Kidney epithelial cell (primary cell): ENCODE measurements at places on chromosomes 11 and 22. TPM values are rescaled to one million over a fixed set of nuclear protein-coding genes. Genes with fewer than 3 reads are reported as not detected.

GRCh38 chr22:45977003-45977411 lies at the start of gene WNT7B:
Gene WNT7B, minus strand, starts transcription at chr22:45977162. Its CDS starts 408 bp downstream, at chr22:45976754.
- no peak for DNase-seq

DNA sequence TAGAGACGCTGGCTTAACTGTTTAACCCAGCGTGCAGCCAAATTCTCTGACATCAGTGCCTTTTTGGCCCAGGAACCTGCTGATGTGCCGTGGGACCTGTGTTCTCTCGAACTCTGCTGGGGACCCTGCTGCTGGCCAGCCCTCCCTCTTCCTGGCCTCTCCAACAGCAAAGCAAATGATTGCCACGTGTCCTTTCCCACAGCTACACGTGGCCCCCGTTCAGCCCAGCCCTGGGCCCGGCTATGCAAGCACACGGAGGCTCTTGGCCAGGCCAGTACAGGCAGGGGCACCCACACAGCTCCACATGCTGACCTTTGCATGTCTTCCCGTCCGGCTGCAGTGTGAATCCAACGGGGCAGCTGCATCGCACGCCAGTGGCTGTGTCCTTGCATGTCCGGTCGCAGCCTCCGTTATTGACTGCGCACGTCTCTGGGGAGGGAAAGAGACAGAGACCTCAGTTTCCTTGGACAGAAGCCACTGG lies 51.6 kb upstream of the TTLL12 start:
- DNase-seq, result no peak

- DNase-seq, result no peak
Observed at GRCh38 chr11:120236169-120237107, 3.5 kb upstream of the POU2F3 start.

DNA sequence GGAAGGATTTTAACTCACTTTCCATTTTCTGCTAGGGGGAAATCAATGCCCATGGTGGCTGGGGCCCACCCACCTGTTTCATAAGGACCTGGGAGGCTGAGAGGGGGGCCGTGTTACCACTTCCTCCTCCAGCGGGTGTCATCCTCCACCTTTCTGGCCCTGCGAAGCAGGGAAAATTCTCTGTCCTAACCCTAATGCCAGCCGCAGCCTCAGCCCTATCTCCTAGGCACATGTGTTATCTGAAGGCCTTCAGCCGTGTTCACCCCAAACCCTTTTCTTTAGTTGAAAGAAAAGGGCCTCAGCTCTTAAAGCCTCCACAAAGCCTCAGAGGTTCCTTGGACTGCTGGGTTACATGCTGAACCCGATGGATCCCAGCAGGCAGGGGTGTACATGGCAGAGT lies 55.4 kb upstream of the NECTIN1 start:
- DNase-seq, result no peak

GRCh38 chr11:28447226-28447625 lies 339.0 kb downstream of the METTL15 start:
- no peak for DNase-seq

- DNase-seq, result no peak
Observed at GRCh38 chr22:27433585-27434190, 367.9 kb downstream of the MN1 start.

DNA sequence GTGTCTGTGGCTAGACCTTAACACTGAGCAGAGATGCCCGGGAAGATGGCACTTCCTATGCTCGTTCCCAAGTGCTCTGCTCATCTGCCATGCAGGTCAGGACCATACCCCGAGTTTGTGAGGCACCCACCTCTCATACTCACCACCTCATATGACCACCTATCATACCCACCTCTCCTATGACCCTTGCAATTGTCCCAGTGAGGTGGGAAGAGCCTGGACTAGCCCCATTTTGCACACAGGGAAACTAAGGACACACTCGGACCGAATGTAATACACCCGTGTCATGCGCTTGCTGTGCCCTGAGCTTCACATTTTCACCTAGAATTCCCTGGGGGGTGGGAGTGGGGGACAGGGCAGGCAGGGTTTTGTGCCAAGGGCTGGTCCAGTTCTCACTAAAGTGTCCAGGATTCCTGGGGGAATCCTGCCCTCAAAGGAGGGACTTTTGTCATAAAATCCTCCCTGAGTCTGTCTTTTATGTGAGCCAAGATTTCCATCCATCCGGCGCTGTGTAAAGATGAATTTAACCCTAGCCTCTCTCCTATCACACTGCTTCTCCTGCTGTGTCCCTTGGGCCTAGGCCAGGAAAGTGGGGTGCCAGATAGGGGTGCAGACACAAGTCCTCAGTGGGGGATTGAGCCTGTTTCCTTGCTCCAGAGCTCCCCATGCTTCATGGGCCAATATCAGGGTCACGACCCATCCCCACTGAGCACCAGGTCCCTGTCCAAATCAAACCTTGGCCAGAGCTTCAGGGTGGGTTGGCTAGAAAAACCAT lies 20.0 kb downstream of the TPBGL start:
- DNase-seq, result no peak

GRCh38 chr11:17388609-17389210 lies at the start of gene KCNJ11:
Gene KCNJ11, minus strand, starts transcription at chr11:17388659. Its CDS starts 568 bp downstream, at chr11:17388091.
- DNase-seq, result no peak

DNA sequence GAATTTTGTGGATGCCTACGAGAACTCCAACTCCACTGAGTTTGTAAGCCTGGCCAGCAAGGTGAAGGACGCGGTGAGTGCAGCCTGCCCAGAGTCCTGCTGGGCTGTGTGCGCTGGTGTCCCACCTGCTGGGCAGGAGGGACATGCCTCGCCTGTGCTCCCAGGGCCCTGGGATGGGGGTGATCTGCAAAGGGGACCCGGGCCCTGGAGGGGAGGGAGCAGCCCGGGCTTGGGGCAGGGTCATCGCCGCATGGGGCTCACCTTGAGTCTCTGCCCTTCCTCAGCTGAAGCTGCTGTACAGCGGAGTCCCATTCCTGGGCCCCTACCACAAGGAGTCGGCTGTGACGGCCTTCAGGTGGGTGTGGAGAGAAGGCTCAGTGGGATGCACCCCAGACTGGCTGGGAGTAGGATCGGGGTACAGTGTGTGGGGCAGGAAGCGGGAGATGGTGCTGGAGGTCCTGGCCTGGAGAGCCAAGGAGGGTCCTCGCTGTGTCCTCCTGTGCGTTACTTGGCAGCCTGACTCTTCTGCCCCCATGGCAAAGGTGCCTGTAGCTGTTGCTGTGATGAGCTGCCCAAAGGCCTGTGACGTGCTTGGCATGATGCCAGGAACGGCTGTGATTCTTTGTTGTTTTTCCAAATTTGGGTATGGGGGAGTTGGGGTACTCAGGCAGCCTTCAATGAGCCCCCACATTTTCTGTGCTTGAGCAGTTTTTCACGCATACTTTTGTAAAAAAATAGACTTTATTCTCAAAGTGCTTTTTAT lies 29.2 kb downstream of the ST14 start:
- no peak for DNase-seq

- no peak for DNase-seq
Observed at GRCh38 chr11:70144262-70144661, 58.8 kb upstream of the FADD start.

GRCh38 chr22:29786031-29786430 lies 18.9 kb downstream of the UQCR10 start:
- DNase-seq, result no peak

DNA sequence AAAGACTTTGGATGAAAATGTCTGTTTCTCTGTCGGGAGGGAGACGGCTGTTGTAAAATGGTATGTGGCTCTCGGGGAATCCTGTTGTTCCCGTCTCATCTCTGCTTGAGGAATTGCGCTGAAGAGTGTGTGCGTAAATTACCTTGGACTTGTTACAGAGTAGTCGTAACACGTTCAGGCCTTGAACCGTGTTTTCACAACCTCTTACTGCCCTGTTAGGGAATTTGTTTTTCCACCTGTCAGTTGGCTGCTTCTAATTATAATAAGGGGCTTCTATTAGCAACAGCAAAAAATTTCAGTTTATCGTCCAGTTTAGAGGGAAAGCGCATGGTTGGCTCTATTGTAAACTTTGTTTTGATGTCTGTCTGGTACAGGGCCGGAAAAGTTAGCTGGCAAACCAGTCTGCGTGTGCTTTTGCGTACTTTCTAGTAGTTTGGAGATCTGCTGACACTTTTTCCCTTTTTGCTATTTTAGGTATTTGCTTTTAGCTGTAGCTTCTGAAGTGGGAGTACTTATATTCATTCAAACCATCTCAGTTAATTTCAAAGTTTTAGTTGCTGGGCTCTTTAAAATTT lies 1.5 kb downstream of the HIPK3 start:
- no peak for DNase-seq

DNA sequence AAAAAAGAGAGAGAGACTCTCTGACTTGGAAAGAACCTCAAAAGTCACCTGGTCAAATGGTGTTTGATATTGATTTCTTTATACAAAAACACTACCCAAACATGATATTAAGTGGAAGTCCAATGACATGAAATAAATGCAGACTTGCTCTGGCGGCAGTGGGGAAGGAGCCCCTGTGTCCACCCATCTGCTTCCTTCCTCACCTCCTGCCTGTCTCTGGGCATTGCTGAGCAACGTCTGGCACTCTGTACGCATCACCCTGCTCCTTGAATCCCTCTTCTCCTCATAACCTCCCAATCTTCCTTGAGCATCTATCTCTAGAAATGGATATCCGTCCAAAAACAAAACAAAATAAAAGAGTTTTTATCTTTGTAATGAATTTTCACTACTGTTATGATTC lies 39.9 kb upstream of the GRAMD1B start:
- DNase-seq, result no peak

- DNase-seq, result peak; percentile 55
Observed at GRCh38 chr11:77407613-77408012, 66.3 kb downstream of the PAK1 start.

- DNase-seq, result no peak
Observed at GRCh38 chr11:63652671-63653070, 18.5 kb downstream of the ATL3 start.

DNA sequence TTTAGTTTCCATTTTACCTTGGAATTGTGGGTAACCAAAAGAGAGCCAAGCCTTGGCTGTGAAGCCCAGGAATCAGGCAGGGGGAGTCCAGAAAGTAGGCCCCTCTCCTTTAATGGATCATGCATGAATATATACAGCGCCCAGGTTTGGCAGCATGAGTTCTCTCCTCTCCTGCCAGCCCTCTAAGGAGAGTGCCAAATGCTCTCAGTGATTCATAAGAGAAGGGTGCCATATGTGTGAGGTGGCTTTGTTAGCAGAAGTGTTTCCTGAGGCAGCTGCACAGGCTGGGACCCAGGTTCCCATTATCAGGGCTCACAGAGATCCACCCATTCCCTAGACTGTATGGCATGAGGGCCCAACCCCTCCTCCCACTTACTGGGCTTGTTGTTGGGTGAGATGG lies 52.3 kb upstream of the SCUBE2 start:
- DNase-seq, result no peak

DNA sequence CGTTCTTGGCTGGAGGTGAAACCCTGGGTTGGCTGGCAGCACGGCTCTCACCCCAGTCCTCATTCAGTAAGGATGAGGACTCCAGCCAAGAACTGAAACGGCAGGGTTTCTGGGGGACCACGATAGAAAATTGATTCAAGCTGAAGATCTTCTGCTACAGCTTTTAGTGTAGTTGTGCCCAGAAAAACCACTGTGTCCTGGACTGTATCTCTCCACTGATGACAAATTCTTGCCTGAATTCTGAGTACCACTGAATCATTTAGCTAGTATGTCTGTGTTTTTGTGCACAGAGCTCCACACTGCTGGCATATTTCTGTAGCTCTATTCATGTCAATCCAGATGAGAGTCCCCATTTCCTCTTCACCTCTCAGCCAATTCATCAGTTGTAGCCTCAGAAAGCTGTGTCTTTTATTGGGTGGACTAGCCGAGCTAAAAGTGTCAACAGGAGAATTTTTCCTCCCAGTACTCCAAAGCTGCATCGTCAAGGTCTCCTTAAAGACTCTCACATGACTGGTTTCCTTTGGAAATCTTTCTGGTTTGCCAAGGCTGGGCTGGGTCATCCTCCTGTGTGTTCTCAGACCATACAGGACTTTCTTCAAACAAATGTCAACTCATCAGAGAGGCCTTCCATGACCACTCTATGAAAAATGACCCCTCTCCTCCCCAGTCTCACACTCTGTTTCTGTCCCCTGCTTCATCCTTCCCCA lies 144.6 kb downstream of the LDLRAD3 start:
- DNase-seq, result no peak

DNA sequence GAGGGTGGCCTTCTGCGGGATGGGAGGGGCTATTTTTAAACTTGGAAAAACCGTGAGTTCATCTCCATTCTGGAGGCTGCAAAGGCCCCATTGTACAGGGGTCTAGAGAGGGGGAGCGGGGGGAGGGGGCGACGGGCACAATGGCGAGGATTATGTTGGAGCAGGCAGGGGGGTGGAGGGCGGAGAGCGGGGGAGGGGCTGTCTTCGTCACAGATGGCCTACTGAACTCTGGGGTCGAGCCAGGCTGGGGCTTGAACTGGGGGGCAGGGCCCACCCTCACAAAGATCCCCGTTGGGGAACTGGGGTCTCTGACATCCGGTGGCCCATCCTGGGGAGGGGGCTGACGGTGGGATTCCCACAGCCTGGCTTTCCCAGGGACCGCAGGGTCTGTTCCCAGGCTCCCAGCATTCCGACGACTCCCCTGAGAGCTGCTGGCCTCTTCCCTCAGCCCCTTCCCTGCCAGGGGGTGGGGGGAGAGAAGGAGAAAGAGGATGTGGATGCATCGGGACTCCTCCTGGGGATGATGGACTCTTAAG lies 3.4 kb upstream of the MCAM start:
- DNase-seq, result no peak

- DNase-seq, result no peak
Observed at GRCh38 chr11:86070142-86071056, 1.5 kb upstream of the PICALM start.

- DNase-seq, result no peak
Observed at GRCh38 chr11:113370634-113371033, 16.9 kb upstream of the ANKK1 start.

- no peak for DNase-seq
Observed at GRCh38 chr11:47324520-47324919, 28.0 kb downstream of the MYBPC3 start.

DNA sequence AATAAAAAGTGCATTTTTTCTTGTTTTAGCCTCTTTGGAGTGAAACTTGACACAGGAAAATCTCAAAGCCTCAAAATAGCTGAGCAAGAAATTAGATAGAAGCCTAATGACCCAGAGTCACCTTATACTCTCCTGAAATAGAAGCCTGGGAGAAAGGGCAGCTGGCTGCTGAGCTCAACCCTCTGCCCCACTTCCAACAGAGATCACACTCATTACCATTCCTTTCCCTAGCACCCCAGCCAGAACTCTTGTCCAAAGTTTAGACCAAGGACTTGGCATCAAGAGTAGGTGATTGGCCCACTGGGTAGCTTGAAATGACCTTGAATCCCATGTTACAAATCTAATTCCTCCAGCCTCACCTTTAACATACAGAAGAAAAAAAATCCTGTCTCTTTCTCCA lies 62.7 kb upstream of the AMOTL1 start:
- no peak for DNase-seq

GRCh38 chr22:40817737-40818136 lies 1.4 kb downstream of the SLC25A17 start:
- DNase-seq, result no peak

GRCh38 chr11:69448471-69449284 lies 32.8 kb upstream of the LINC01488 start:
- DNase-seq, result no peak

Gene BARX2
- total RNA-seq, result 0.07 TPM in 1 of 2 replicates, not detected in the other

Gene TRIM48
- not detected in 2 replicates for total RNA-seq

Gene GP1BB
- total RNA-seq, result 0.50 and 1.8 TPM in 2 replicates

Gene MRGPRF
- 0.34 and 1.2 TPM in 2 replicates for total RNA-seq

Gene ARL2
- total RNA-seq, result 164 and 170 TPM in 2 replicates

Gene VEGFB
- total RNA-seq, result 54.7 and 61.4 TPM in 2 replicates

Gene OR51F2
- not detected in 2 replicates for total RNA-seq

Gene LAYN
- total RNA-seq, result 28.7 and 29.1 TPM in 2 replicates

Gene BIK
- 28.5 and 31.3 TPM in 2 replicates for total RNA-seq

Gene C22orf23
- total RNA-seq, result 0.75 TPM in 1 of 2 replicates, not detected in the other

Gene ZBTB16
- 0.08 and 5.5 TPM in 2 replicates for total RNA-seq

Gene MYBPC3
- not detected in 2 replicates for total RNA-seq

Gene CASP1
- total RNA-seq, result 0.07 and 0.33 TPM in 2 replicates

Gene CARS1
- 92.1 and 98.3 TPM in 2 replicates for total RNA-seq

Gene KCNQ1OT1
- total RNA-seq, result 0.48 and 0.54 TPM in 2 replicates

Gene UBQLNL
- total RNA-seq, result 0.21 TPM in 1 of 2 replicates, not detected in the other
